ENCODE measurements at places on chromosomes 6 and 20.

- DNase-seq: no peak
Observed at GRCh38 chr6:143555071-143555492, 43.6 kb upstream of the FUCA2 start.

GRCh38 chr6:131966443-131966842 is 15.3 kb upstream of the CCN2 start:
- no peak for DNase-seq

- DNase-seq: peak; percentile 70
Observed at GRCh38 chr20:32536851-32537656, 48.1 kb downstream of the NOL4L start.

GRCh38 chr6:95413789-95414188 is 163.5 kb upstream of the MANEA start:
- DNase-seq: no peak

- no peak for DNase-seq
Observed at GRCh38 chr6:18166312-18167036, 11.3 kb downstream of the KDM1B start.

DNA sequence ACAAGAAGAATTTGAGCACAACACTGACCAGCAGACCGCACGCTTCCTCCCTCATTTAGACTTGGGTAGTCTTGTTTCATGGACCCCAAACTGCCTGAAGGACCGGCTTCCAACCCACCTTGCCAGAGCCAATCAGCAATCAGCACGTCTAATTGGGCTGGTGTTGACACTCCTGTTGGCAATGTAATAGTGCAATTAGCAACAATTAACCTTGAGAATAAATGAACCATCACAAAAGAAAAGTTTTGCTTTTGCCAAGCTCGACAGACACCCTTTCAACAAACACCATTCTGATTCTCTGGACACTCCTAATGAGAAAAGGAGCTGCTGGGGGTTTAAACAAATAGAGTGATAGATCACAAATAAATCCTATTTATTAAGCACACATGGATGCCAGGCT is 61.0 kb downstream of the EDN3 start:
- no peak for DNase-seq

DNA sequence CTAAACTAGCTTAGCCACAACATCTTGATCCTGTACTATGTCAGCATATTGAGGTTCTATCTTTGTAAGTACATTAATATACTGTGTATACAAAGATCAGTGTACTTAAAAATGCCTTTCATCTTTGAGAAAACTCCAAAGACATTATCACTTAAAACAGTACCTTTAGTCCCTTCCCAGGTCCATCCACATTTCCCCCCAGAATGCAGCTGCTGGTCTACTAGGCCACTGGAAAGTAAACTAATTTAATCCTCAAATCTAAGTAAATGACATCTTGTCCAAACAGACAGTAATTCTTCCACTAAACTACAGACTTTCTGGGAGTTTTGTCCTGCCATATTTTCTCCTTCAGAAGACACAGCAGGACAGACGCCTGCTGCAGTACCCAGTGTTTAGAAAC is 68.7 kb downstream of the SYCP2 start:
- no peak for DNase-seq

- DNase-seq: no peak
Observed at GRCh38 chr6:3328145-3328544, 69.4 kb downstream of the PSMG4 start.

- DNase-seq: no peak
Observed at GRCh38 chr20:43894491-43894890, 20.2 kb upstream of the TOX2 start.

DNA sequence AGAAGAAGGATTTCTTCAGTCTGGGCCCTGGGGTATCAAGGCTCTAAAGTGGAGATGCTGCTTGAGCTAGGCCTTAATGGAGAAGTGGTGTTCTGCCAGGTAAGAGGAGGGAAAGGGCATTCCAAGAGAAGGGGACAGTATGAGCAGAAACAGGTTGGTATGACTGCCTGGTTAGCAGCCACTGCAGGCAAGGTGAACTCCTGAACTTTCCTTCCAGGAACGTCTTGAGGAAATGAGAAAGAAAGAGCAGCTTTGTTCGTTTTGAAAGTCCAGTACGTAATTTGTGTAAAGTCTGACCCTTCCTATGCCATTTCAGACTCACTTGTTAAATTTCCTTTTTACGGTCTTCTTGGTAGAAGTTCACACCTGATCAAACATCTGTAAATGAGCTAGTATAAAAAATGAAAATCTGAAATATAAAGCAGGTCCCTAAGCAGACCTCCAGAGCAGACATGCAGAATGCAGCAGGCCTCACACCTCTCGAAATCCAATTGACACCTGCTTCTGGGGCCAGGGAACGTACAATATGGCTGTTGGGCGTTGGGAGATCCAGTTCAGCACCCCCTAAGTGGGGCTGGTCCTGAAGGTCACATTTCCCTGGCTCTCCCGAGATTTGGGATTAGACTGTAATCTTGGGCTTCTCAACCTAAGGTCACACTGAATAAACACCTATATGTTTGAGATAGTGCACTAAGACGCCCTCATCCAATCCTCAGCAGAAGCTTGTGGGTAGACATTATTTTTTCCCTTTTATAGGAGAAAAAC is 33.6 kb downstream of the MYLK4 start:
- DNase-seq: no peak

- DNase-seq: no peak
Observed at GRCh38 chr6:46368169-46368536, 123.1 kb downstream of the RCAN2 start.

- DNase-seq: no peak
Observed at GRCh38 chr6:113353392-113353791, 503.8 kb upstream of the MARCKS start.

DNA sequence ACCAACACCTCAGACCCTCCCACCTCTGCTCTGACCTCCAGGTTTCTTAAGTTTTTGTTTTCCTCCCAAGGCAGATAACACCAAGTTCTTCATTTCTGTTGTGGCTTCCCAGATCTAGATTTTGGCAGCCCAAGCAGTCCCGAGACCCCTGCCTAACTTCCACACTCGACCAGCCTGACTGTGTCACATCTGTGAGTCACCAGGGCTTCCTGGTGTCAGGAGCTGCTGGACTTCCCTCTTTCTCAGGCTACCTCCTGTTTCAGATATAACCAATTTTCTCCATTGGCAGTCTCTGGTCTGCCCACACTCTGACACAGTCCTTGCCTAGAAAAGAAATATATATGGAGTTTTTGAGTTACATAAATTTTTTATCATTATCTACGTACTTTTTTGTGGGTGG is 46.1 kb upstream of the CCN6 start:
- DNase-seq: no peak

- DNase-seq: no peak
Observed at GRCh38 chr6:106281088-106281487, 44.5 kb downstream of the ATG5 start.

GRCh38 chr20:62805155-62805710 is 598 bp downstream of the OGFR start:
- peak; percentile 42 for DNase-seq

DNA sequence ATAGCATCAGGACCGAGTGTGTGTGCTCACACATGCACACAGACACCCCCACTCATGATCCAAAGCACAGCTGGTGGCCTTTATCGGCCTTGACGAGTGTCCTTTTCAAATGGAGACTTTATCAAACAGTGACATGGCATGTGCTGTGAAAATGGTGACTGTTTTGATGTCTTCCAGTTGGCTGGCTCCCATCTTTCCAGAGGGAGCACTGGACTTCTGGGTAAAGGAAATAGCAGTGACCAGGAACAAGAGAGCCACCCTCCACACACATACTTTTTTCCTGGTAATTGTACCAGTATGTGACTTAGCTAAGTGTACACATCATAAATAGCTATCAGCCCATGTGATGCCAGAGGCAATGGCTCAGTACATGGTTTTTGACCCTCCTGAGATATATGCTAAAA is 52.7 kb downstream of the ZDHHC14 start:
- no peak for DNase-seq

DNA sequence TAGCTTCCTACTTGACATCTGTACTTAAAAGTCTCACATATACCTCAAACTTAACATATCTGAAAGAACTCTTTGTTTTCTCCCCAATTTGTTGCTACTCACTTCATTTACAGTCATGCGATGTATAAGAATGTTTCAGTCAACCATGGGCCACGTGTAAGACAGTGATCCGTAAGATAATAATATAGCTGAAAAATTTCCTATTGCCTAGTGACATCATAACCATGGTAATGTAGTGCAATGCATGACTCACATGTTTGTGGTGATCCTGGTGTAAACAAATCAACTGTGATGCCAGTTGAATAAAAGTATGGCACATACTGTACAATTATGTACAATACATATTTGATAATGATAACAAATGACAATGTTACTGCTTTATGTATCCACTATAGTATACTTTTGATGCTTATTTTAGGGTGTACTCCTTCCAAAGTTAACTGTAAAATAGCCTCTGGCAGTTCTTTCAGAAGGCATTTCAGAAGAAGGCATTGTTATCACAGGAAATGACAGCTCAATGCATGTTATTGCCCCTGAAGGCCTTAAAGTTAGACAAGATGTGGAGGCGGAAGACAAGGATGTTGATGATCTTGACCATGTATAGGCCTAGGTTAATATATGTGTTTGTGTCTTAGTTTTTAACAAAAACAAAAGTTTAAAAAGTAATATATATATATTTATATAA is 579.0 kb downstream of the EPHA7 start:
- no peak for DNase-seq

GRCh38 chr6:142455957-142456589 is 154.3 kb downstream of the ADGRG6 start:
- no peak for DNase-seq

DNA sequence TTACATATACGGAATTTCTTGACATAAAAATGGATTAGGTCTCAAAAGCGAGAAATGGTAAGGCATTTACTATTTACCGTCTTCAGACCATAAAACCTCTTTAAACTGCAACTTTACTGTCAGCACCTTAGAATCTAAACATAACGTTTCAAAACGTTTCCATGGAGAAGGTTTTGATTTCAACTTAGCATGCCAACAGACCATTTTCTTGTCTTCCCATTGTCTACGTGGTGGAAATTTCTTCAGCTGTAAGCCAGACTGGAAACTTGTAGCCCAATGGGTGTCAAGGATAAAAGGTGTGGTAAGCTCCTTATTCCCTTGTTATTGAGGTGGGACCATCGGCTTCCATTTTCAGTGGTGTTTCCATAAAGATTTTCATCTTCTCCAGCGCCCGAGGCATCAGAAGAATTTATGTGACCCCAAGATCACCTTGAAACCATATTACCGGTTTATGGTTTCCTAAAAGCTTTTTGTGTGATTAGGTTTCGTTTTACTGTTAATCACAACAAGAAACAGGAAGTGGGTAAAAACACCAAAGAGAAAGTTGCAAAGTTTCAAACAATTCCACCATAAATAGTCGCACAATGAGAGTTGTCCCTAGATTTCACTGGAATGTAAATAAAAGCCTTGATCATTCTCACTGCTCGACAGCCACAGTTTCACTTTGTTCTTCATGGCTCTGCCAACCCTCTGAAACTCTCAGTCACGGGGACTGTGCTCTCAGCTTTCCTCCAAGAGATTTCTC is 63.0 kb upstream of the CD2AP start:
- peak; percentile 29 for DNase-seq

GRCh38 chr6:105136431-105137350 is 43.1 kb downstream of the POPDC3 start:
- DNase-seq: peak; percentile 6

- DNase-seq: no peak
Observed at GRCh38 chr6:100455230-100456124, 9.2 kb downstream of the SIM1 start.

GRCh38 chr6:44800171-44800783 is 412.8 kb downstream of the CDC5L start:
- DNase-seq: no peak

GRCh38 chr6:128919412-128920180 is 36.7 kb downstream of the LAMA2 start:
- no peak for DNase-seq

DNA sequence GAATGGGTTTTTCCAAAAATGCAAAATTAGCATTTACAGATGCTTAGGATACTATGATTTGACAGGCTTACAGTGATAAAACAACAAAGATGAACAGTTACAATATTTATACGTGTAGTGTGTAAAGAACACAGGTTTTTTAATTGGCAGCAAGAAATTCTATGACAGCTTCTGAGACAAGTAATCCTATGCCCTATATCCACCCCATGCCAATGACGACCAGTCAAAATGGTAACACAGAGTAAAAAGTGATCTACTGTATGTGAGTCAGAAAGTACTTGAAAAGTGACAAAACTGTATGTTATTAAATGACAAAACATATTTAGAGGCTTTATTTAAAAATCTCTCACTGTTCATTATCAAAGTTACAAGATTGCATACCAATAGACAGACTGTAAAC is 99.5 kb downstream of the PRDM1 start:
- no peak for DNase-seq

DNA sequence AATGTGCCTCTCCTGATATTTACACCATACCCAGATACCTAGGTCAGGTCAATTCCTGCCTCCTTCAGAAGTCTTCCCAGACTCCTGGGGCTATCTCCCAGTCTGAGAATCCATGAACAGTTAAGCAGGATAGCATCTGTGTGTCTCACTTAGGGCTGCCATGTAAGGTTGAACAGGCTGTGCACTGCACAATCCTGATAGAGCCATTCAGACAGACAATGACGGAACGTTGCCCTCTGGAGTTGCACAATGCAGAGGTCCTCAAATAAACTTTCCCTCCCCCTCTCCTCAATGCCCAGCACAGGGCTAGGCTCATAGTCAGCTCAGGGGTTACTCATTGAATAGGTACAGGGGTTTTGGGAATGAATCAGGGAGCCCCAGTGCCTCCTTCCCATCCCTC is 89.7 kb downstream of the CD40 start:
- DNase-seq: no peak

DNA sequence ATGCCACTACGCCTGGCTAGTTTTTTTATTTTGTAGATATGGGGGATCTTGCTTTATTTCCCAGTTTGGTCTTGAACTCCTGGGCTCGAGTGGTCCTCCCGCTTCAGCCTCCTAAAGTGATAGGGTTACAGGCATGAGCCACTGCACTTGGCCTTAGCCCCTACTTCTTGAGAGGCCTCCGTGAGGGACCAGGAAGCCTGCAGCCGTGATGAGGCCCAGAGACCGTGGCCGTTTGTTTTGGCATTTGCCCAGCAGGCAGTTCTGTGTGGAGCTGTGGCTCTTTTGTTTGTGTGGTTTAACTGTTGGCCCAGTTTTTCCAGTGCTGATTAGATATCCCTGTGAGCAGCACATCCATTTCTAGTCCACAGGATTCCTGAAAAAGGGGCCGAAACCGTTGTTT is 39.8 kb downstream of the SRSF3 start:
- DNase-seq: no peak

GRCh38 chr6:41705996-41706835 is 29.2 kb downstream of the TFEB start:
- peak; percentile 84 for DNase-seq

GRCh38 chr6:93453956-93454355 is 34.6 kb upstream of the EPHA7 start:
- no peak for DNase-seq

GRCh38 chr6:111604259-111605099 is 1.2 kb downstream of the TRAF3IP2 start:
- DNase-seq: no peak

GRCh38 chr20:38300438-38300837 is 3.5 kb upstream of the BPI start:
- DNase-seq: no peak

- DNase-seq: no peak
Observed at GRCh38 chr20:58985656-58986055, 4.6 kb downstream of the NELFCD start.
